Renal cortex interstitium (tissue), 15 donors: ENCODE measurements at places on chromosomes 7 and 10.

DNA sequence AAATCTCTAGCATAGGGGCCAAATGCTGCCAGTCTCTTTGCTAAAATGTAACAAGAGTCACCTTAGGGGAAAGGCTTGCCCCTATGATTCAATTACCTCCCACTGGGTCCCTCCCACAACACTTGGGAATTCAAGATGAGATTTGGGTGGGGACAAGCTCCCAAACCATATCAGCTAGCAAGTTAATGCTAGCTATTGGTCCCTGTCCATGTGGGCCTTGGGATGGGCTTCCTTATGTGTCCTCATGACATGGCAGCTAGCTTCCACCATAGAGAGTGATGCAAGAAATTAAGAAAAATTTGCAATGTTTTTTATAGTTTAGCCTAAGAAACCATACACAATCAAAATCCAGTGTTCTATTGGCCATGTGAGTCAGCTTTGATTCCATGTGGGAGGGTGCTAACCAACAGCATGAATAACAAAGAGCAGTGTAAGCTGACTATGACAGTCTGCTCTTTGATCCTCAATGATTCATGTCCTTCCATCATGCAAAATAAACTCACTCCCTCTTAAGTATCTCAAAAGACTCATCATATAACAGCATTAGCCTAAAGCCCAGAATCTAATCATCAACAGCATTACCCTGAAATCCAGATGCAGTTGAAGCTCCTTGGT lies 21.7 kb upstream of the ZNF365 start:
- no peak for DNase-seq

DNA sequence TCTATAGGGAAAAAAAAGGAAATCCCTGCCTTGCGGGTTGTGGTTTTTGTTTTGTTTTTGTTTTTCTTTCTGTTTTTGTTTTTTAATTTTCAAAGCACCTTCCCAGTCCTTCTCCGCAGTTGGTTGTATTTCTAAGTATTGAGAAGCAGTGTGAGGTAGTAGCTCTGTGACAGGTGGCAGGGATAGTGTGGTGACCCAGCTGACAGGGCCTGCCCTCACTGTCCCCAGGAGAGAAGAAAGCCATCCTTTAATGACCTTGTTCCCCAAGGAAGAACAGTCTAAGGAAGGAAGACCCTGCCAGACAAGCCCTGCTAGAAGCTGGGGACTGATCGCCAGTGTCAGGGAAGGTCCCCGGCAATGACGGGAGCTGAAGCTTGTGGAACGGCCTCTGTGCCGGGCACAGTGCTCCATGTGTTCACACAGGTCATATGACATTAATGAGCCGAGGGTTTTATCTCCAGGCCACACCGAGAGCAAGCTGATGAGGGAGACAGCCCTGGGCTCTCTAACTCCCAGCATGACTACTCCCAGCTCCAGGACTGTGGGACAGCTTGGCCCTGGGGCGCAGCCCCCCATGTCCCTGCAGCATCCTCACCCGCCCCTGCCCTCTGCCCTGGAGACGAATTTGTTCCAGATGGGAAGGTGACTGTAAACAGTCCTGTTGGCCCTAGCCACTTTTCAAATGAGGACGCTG lies 69.0 kb upstream of the LRRC18 start:
- no peak for DNase-seq

DNA sequence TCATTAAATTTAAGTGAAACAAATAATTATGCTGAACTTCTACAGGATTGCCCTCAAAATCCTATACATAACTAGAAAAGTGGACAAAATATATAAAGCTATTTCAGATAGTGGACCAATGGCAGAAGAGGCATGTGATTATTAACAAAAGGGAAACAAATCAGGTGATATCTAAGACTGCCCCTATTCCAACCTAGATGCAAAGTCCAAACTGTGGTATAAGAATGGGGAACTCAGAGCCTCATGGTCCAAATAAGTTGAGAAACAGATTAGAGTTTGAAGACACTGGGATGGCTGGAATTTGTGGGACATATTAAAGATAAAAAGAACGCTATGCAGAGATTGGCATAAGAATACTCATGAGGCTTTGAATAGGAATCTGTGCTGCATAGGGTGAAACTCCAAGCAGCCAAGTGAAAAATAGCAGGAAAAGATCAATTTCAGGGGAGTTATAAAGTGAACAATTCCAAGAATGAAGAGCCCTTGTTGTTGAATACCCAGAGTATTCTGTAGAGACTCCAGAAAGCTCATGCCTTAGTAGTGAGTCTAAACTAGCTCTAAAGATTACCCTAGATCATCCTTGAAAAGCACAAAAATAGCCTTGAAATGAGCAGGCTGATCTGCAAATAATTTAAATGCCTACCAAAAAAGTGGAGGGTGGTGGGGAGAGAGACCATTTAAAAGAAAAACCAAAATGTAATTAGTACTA lies 152.4 kb downstream of the IMMP2L start:
- no peak for DNase-seq

DNA sequence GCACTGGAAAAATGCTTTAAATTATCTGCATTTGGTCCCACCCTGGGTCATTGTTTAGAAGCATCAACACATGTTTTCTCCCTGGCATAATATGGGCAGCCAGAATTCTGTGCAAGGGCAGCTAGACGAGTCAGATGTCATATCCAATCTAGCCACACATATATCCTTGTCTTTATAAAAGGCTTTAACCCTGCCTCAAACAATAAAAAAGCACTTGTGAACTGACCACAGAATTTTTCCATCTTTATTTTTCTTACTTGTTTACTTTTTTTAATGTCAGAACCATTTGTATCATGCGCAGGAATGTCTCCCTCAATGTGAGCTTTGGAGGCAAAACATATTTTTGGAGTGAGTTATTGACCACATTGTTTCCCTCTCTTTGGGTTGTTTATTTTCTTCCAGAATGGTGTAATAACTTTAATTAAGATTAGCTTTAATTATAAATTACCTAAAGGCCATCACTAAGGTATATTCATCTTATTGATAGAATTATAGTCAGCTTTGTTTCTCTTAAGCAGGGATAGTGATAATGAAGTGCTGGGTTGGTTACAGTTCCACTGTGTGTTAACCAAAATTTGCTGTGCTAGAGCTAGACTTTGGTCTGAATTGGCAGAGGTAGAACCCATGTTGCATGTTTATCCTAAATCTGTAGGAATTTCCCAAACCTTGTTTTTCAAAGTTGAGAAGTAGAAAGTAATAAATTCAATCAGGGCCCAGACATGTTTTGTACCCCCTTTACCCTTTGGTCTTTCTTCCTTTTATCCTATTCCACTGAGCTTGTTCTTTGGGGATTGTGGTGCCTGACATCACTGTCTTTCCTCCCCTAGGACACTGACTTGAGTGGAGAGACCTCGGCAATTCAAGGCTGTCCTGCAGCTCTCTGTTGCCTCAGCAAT lies 1078.4 kb downstream of the KCNMA1 start:
- no peak for DNase-seq

DNA sequence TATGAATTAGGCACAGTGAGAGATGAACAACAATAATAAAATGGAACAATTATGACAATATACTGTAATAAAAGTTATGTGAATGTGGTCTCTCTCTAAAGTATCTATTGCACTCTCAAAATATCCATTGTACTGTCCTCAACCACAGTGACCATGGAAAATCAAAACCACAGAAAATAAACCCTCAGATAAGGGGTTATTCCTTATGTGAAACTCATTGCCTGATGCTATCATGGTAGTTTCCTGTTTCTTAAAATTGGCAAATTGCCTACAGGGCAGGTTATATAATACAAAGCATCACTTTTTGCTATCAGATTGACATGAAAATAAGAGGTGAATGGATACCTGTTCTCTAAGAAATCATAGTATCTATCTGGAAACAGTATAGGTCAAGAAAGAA lies 3.8 kb downstream of the MCM10 start:
- no peak for DNase-seq

DNA sequence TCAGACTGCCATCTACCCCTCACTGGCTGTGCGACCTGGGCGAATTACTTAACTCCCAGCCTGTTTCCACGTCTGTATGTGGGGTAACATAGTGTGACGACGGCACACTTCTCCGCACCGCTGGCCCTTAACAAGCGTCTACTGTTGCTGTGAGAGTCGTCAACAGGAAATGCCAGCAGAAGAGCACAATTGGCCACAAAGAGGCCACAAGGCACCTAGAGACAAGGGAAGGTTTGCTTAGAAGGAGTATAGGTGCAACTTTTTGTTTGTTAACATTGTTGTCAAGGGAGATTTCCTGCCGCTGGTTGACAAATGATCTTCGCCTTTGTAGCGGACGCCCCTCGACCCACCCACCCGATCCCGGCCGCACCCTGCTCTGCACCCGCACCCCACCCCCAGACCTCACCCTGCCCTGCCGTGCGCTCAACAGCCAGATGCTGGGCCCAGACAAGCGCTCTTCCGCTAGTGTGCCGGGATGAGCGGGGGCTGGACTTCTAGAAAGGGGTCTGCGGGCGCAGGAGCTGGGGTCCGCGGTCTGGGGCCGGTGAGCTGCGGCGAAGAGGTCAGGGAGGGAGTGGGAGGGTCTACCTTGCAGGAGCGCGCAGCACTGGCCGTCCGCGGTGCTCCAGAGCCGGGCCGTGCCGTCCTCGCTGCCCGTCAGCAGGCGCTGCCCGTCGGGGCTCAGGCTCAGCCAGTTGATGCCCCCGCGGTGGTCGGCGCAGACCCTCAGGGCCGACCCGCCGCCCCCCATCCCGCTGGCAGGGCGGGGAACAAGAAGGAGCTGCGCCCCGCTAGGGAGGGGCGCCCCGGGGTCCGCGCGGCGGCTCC lies 785 bp downstream of the WDR86 start:
- no peak for DNase-seq

DNA sequence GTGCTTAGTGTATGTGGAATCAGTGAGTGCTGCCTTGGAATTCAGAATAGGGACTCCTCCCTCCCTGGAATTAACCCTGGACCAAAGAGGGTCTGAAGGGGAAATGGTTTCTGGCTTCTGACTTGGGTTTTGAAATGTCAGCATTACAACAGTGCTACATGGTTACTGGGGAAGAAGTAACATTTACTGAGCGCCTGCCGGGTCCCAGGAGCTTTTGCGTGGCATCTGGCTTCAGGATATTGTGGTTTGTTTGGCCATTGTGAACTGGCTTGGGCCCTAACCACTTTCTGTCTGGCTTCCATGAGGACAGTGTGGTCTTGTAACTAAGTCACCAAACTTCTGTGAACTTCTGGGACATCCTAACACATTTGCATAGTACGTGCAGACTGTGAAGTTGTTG lies 21.3 kb downstream of the TSPAN15 start:
- no peak for DNase-seq

DNA sequence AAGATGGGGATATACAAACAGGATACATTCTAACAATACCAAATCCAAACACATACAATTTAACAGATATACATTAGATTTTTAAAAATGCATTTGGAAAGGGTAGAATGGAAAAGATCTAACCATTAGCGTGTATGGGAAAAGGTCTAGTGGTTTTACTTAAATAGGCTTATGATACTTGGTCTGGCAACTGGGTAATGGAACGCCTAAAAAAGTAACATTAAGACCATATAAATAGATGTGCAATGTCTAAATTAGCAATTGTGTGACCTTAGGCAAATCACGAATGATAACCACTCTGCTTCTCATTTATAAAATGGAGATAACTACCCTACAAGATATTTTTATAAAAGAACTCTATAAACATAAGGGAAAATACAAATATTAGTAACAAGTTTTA lies 135.2 kb downstream of the CNOT4 start:
- no peak for DNase-seq

- no peak for DNase-seq
Observed at GRCh38 chr7:96174812-96175211, 147.1 kb downstream of the SLC25A13 start.

DNA sequence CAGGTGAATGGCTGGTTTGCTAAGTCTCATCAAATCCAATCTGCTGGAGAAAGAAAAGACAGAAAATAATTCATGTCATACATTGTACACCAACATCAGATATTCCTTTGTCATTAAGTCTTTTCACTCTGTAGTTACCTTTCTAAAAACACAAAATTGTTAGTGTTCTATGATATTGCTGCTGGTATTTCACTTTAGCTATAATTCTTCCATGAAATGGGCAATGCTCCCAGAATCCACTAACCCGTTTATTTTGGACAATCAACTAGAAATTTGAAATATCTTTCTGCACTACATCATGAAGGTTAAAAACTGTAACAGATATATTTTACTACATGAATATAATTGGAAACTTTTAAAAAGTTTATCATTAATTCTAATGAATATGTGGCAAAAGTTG lies 181.3 kb downstream of the C7orf25 start:
- no peak for DNase-seq

DNA sequence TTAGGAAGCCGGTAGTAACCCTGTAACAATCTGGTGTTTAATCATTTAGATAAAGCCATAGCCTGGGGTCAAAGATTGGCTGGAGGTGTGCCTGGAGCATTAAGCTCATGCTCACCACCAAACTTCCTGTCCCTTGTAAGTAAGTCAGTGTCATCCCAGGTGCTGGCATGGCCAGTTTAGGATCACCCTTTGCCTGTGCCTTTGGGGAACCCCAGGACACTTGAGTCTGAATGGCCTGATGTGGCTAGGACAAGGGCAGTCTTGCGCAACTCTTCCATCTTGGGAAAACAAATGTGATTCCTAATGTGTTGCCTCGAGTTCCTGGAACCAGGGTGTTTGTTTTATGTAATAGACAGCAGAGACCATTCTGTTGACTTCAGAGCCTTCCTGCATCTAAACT lies 154.8 kb downstream of the GRK5 start:
- no peak for DNase-seq

GRCh38 chr7:44415510-44415909 lies 74.9 kb downstream of the NUDCD3 start:
- no peak for DNase-seq

- DNase-seq = no peak
Observed at GRCh38 chr10:84511106-84511505, 182.7 kb downstream of the CCSER2 start.

GRCh38 chr7:126792521-126792920 lies 460.2 kb downstream of the GRM8 start:
- DNase-seq = no peak

DNA sequence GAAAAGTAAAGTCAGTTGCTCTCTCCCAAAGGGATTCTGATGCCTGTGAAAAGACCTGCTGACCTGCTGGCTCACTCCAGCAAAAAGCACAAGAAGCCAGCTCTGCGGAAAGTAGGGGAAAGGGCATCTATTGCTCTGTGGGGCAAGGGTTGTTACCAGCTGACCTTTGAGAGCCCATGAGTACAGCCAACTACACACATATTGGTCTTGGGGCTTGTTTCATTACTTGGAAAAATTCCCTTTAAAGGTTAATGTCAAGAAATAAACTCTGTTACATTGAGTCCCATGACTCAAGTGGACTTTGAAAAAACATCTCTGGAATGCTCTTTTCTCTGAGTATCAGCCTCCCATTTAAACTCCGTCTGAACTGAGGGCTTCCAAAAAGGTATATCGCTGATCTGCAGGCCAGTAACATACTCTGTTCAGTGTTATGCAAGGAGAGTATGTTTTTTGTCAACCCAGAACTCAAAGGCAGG lies 53.2 kb downstream of the PANK1 start:
- no peak for DNase-seq
